ENCODE measurements at places on chromosomes 11 and 22. TPM values are rescaled to one million over a fixed set of nuclear protein-coding genes. Genes with fewer than 3 reads are reported as not detected.

DNA sequence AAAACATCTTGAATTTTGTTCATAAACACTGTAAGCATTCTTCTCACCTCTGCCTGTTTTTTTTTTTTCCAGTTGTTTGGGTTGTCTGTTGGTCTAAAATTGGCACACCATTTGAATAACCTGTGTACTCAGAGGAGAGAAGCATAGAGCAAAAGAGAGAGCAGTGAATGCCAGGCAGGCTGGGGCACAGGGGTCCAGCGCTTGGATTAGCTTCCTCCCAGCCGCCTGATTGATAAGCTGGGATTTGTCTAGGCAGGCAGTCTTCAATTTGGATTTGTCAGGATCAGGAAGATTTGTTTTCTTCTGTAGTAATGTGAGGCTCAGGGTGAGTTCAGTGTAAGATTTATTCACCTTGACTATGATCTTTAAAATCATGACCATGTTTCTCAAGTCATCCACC is 59.0 kb downstream of the ARL14EP start:
- DNase-seq, result no peak

DNA sequence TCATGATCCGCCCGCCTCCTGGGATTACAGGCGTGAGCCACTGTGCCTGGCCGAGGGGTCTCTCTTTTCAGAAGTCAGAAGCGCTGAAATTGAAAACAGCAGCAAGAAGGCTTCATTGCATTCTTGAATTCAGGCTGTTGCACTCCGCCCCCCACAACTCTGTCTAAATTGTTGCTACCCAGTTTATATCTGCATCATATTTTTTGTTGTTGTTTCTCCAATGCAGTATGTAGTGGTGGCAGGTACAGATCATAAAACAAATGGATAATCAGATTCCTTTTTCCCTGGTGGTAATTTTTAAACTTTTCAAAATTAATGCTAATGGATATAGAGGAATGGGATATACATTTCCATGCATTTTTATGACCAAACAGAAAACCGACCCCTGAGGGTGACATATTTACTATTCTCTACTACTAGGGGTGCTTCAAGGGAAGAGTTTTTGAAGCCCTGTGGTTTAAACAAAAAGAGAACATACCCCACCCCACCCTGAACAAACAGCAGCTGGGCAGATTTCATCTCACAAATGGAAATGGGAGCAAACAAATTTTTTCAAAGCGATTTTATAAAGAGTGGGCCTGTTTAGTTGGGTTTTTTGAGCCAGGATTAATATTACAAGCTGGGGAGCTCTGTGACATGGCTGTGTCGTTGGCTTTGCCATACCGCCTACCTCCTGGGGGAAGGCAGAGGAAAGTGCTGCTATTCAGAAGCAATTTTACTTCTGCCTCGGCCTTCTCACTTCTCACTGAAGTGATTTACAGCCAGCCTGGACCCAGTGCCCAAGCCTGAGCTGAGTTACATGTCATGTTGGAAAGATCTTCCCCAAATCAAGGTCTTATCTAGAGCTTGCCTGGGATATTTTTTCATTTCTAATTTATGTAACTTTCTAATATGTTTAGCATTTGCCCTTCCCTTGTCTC is 16.0 kb upstream of the TMA7B start:
- no peak for DNase-seq

Gene CDPF1
- 12.4 TPM for total RNA-seq

DNA sequence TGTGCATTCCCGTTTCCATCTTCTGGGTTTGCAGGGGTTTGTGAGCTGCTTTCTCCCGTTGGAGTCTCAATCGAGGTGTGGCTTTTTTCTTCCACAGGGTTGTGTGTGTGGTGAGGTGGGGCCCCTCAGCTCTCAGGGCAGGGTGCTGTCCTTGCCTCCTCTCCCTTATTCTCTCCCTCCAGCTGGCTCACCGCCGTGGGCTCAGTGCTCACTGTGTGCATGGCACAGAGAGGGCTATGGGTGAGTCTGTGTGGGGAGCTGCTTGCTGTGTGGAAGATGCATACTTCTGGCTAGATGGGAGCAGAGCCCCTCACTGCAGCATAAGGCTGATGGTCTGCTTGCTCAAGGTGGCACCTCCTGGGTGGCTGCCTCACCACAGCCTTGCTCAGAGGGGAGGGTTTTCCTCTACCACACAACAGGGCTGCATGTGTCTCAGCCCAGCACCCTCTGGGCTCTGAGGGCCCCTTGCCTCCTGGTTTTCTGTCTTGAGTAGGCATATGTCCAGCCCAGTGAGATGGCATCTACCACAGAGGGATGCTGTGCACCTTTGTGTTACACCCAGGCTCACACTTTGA is 203.1 kb upstream of the B3GAT1 start:
- no peak for DNase-seq

GRCh38 chr11:128472128-128473089 is 114.9 kb downstream of the ETS1 start:
- DNase-seq, result no peak

DNA sequence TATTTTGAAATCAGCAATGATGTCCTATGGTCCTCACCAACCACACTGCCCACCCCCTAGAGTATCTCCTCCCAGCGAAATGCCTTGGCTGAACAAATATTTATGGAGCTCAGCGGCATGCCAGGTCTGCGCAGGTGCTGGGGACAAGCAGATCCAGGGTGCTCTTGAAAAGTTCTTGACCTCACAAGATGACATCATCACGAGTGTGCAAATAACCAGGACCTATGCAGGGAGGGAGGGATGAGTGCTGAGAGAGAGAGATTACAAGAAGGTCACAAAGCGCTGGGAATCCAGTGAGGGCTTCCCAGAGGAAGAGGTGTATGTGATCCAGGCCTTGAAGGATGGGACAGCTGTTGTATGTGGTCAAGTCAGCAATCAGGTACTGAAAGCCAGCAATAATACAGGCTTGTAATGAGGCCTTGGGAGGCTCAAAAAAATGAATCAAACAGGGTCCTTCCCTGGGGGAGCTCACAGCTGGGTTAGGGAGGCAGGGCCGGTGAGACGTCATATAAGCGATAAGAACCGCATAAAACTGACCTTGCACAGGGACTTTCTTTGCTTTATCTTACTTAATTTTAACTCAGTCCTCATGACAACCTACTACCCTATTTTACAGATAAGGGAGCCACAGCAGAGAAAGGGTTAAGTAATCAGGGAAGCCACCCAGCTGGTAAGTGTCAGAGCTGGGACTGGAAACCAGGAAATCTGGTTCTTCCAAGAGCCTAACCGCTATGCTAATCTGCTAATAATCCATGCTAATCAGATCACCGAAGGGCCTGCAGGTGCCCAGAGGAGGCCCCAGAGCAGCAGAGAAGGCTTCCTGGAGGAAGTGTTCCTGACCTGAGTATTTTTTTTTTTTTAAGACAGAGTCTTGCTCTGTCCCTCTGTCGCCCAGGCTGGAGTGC is 8.2 kb downstream of the ARRB1 start:
- no peak for DNase-seq

- no peak for DNase-seq
These were observed 35.0 kb downstream of the RASSF10 start for GRCh38 chr11:13043912-13044628.

Gene TSPAN4
- total RNA-seq, result 11.1 TPM

Gene HARBI1
- total RNA-seq, result 1.4 TPM

Gene CARNS1
- total RNA-seq, result 0.09 TPM

DNA sequence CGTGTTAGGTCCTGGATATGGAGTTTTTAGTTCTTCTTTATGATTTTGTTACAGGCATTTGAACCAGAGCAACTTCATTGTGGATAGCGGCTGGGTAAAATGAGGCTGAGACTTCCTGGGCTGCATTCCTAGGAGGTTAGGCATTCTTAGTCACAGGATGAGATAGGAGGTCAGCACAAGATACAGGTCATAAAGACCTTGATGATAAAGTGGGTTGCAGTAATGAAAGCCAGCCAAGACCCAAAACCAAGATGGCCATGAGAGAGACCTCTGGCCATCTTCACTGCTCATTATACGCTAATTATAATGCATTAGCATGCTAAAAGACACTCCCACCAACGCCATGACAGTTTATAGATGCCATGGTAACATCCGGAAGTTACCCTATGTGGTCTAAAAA is 23.4 kb upstream of the CLMP start:
- DNase-seq, result no peak

DNA sequence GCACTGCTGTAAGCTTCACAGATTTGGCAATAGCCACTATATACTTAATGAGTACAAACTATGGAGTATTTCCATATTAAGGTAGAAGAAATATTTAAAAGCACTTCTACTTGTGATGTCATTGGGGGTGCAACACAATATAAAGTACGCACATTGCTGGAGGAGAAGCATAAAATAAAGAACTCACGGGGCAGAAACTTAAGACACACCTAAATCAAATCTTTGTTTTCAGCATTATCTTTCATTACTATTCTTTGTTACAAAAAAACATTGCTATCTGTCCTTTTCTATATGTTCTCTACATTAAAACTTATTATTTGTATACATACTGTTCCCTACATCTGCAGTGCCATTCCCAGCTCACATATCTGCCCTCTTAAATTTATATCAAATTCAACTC is 93.3 kb upstream of the VPREB1 start:
- DNase-seq, result no peak

Gene SLC17A6
- total RNA-seq, result not detected

Gene OR52I2
- total RNA-seq, result not detected

Gene OR5A1
- total RNA-seq, result not detected

GRCh38 chr11:126500981-126501380 is 145.5 kb downstream of the ST3GAL4 start:
- DNase-seq, result no peak

- DNase-seq, result no peak
These were observed 58.3 kb downstream of the CDKN1C start for GRCh38 chr11:2827256-2827655.

DNA sequence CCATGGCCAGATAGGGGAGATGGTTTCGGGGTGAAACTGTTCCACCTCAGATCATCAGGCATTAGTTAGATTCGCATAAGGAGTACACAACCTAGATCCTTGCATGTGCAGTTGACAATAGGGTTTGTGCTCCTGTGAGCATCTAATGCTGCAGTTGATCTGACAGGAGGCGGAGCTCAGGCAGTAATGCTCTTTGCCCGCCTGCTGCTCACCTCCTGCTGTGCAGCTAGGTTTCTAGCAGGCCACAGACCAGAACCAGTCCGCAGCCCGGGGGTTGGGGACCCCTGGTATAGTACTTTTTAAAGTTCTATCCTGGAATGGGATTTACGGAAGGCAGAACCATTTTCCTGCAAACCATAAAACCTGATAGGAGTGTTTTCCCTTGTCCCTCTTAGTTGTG is 54.6 kb downstream of the POLD3 start:
- DNase-seq, result no peak

- DNase-seq, result no peak
These were observed 35.2 kb downstream of the TRMU start for GRCh38 chr22:46370584-46371291.

Measured in esophagus squamous epithelium (tissue), 5 donors.